ENCODE measurements at places on chromosomes 5 and 9.

DNA sequence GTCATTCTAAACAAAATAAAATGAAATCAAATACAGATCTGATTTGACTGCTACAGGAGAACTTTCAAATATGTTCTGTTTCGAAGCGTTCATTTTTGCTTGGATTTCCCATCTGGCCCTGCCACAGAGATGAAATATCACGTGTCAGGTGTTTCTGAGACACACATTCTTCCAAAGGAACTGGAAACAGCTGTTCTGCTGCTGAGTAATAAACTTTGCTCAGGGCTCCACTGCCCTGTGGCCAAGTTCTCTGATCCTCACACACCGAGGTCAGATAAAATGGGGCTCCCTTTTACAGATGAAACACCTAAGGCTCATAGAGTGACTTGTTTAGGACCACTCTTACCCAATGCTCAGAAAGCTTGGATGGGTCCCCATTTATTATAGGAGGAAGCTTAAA lies 42.5 kb downstream of the FRMPD1 start:
- no peak for DNase-seq

DNA sequence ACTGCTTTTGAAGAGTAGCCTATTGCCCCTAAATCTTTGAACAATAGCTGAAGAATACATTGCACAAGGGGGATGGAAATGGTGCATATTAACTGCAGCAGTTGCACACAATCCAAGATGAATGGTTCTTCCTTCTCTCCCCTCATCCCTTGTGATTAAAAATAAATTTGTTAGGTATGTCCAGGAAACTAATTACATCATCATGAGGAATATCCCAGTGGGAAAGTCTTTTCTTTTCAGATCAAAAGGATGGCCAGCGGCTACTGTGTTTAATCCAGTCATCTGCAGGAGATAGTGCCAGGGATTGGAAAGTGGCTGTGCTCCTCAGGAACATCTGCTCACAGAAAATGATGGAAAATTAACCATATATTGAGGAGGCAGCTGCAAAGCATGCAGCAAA lies 508.4 kb upstream of the SEMA6A start:
- no peak for DNase-seq

- DNase-seq, result no peak
These were observed 9.0 kb upstream of the NSD1 start for GRCh38 chr5:177124486-177124991.

DNA sequence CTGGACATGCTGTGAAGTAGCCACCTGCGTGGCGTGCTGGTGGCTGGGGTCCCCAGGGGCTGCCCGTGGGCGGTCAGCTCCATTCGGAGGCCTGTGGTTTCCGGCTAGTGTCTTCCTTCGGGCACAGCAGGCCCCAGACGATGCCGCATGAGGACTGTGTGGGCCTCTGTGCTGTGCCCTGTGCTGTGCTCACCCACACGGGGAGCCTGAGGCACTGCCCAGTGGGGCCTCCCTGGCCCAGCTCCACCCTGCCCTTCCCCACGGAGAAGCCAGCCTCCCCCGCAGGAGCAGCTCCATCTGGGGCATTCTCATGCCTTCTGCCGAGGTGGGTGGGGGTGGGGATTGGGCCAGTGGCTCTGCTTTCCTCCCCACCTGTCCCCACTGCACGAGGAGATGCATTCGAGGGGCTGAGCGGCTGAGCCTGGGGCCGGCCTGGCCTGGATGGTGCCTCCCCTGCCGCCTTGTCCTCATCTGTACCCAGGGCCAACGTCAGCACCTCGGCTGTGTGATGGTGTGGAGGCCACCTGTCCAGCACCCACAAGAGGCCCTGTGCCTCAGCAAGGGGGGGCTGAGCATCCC lies 24.2 kb downstream of the RXRA start:
- DNase-seq, result no peak

DNA sequence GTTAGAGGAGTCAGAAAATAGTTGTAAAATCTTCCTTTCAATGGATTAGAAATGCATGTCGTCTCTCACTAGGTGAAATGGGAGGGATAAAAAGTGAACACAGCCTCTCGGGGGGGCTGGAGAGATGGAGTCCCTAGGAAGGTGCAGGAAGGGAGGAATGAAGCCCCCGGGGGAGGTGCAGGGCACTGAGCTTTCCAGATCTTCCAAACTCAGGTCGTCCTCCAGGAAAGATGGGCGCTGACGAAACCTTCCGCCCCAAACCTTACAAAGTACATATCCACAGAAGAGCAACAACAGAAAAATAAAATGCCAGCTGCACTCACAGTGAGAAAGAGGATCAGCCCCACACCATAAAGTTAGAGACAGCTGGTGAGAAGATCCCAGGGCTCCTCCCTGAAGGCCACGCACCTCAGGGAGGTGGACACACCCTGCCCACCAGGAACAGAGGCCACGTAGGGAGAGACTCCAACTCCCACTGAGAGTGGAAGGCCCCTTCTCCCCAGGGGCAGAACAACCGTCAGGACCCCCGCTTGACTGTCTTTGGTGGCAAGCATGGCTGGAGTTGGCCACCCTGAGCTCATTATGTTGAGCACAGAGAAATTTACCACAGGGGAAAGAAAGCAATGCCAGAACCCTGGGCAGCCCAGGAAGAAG lies 174.3 kb downstream of the AUH start:
- DNase-seq, result no peak

DNA sequence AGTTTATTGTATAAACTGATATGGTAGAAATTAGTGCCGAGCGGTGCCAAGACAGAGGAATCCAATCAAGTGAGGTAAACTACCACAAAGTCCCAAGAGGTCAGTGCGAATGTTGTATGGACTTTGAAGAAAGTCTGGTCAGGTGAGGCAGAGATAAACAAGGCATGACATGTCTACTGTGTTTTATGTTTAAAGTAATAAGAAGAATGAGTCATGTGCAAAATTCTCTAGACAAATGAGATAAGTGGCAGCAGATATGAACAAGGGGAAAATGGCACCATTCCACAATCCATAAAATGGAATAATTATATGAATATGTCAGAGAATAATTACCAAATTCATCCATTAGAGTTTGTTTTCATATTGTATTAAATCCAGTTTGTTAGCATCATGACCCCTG lies 364.1 kb upstream of the CCNH start:
- no peak for DNase-seq

GRCh38 chr5:57435701-57436134 lies 46.9 kb downstream of the ACTBL2 start:
- DNase-seq, result no peak

DNA sequence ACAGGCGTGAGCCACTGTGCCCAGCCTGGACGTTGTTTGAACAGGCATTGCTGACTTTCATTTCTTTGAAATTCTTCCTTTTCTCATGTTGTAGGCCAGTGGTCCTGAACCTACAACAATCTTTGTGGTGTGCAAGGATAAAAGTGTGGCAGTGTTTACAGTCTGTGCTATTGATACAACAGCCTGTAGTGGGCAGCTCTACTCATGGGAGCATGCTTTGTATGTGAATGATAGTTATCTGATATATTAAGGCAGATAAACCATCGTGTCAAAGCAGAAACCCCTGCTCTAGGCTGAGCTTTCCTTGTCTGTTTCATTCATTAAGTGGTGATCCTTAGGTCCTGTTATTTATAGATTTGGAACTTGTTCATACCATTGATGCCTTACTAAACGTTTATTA lies 42.6 kb downstream of the CSNK1G3 start:
- DNase-seq, result no peak
